ENCODE measurements at places on chromosomes 1 and 21. TPM values are rescaled to one million over a fixed set of nuclear protein-coding genes. Genes with fewer than 3 reads are reported as not detected.

C1orf210 gene
- 0.71 TPM for polyA plus RNA-seq

HJV gene
- polyA plus RNA-seq, result 7.7 TPM

CHIA gene
- 0.70 TPM for polyA plus RNA-seq

CAMK2N1 gene
- polyA plus RNA-seq, result 12.3 TPM

LRRC39 gene
- polyA plus RNA-seq, result 15.6 TPM

LHX8 gene
- polyA plus RNA-seq, result 1.7 TPM

ACTA1 gene
- 136 TPM for polyA plus RNA-seq

GJA8 gene
- polyA plus RNA-seq, result 13.4 TPM

PDE9A gene
- polyA plus RNA-seq, result 6.4 TPM

CR2 gene
- polyA plus RNA-seq, result 0.80 TPM

FAM131C gene
- polyA plus RNA-seq, result 0.42 TPM

TAS1R1 gene
- polyA plus RNA-seq, result 5.1 TPM

EPHX1 gene
- polyA plus RNA-seq, result 161 TPM

RAD54L gene
- 17.9 TPM for polyA plus RNA-seq

KIAA0040 gene
- polyA plus RNA-seq, result 10.3 TPM

PADI2 gene
- 3.2 TPM for polyA plus RNA-seq

CA14 gene
- polyA plus RNA-seq, result 0.98 TPM

CBS gene
- 5.4 TPM for polyA plus RNA-seq

FCRL4 gene
- polyA plus RNA-seq, result not detected

IVL gene
- polyA plus RNA-seq, result not detected

TMEM39B gene
- 24.0 TPM for polyA plus RNA-seq

SPRR3 gene
- not detected for polyA plus RNA-seq

CFHR1 gene
- polyA plus RNA-seq, result 0.57 TPM

PGLYRP3 gene
- 0.28 TPM for polyA plus RNA-seq

SH2D1B gene
- polyA plus RNA-seq, result 0.59 TPM

SLC1A7 gene
- 0.32 TPM for polyA plus RNA-seq

NUP210L gene
- polyA plus RNA-seq, result 77.2 TPM

GPA33 gene
- 1.1 TPM for polyA plus RNA-seq

TCHHL1 gene
- not detected for polyA plus RNA-seq

CELA3A gene
- polyA plus RNA-seq, result not detected

AQP10 gene
- 0.41 TPM for polyA plus RNA-seq

ILDR2 gene
- polyA plus RNA-seq, result 36.8 TPM

S100A14 gene
- 1.6 TPM for polyA plus RNA-seq

TDRD10 gene
- 123 TPM for polyA plus RNA-seq

PEAR1 gene
- 10.5 TPM for polyA plus RNA-seq

PODN gene
- polyA plus RNA-seq, result 69.3 TPM

NBPF4 gene
- polyA plus RNA-seq, result 10.5 TPM

CNR2 gene
- 0.20 TPM for polyA plus RNA-seq

FNDC5 gene
- polyA plus RNA-seq, result 11.3 TPM

PSMD4 gene
- polyA plus RNA-seq, result 333 TPM

ILF2 gene
- polyA plus RNA-seq, result 295 TPM

PTPN7 gene
- polyA plus RNA-seq, result 43.0 TPM

ARHGEF10L gene
- 13.5 TPM for polyA plus RNA-seq

AUNIP gene
- polyA plus RNA-seq, result 28.5 TPM

TESK2 gene
- polyA plus RNA-seq, result 22.7 TPM

PLEKHN1 gene
- polyA plus RNA-seq, result 0.21 TPM

ACTN2 gene
- polyA plus RNA-seq, result 27.0 TPM

WNT4 gene
- polyA plus RNA-seq, result 3.2 TPM

FAM151A gene
- polyA plus RNA-seq, result 2.2 TPM

PER3 gene
- polyA plus RNA-seq, result 15.4 TPM

B3GALT5 gene
- polyA plus RNA-seq, result 1.0 TPM

CHML gene
- 5.8 TPM for polyA plus RNA-seq

IGFN1 gene
- polyA plus RNA-seq, result 8.2 TPM

KRTAP7-1 gene
- not detected for polyA plus RNA-seq

CFAP45 gene
- 59.6 TPM for polyA plus RNA-seq

PIK3C2B gene
- polyA plus RNA-seq, result 7.6 TPM

UQCRH gene
- 165 TPM for polyA plus RNA-seq

Measured in testis (tissue), 5 donors.